ENCODE measurements at places on chromosomes 5 and 9.
A peak's percentile ranks its signal among the peaks of the same experiment; 100 is the strongest.

DNA sequence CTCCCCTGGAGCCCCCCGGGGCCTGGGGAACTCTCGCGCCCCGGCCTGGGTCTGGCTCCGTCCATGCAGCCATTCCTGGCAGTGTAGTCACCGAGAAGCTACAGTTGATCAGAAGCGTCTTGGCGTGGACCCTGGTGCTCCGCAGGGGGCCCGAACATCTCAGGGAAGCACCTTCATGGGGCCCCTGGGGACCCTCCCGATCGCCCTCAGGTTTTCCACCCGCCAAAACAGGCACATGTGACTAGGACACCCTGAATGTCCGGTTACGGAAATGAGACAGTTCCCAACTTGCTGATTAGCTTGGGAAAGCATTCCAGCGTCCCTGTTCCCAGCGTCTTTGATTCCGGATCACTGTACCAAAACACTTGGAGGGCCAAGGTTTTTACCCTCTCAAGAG, 472 bp downstream of the FBXO4 start:
- no peak for DNase-seq

DNA sequence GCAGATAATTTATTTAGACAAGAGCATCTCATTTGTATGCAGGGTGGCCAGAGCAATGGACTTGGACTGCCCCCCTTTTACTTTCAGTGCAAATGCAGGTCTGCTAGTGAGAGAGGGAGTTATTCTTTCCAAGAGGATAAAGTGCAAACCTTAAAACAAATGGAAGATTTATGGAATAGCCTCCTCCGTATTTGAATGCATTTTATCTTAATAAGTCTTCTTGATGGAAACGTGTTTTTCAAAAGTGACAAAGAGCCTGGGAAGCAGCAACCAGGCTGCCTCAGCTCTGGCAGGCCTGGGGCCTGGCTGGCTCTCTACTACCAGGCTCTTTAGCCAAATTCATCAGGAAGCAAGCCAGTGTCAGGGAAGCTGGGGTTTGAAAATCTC, 6.8 kb downstream of the NR2F1 start:
- DNase-seq, result no peak

DNA sequence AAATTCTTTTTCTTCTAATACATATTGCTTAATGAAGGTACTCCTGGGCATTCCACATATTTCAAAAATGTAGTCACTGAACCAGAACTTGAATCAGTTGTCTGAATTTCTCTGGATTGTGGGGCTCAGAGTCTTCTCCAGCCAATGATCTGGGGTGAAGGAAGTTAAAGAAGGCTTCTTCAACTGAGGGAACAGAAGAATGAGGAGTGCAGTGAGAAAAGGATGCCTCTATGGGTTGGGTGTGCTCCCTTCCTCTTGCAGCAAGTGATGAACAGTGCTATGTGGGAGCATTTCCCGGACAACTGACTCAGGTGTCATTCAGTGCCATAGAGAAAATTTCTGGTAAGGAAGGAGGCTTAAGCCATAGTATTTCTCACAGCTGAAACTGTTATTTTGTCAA, 7.9 kb downstream of the LNPEP start:
- DNase-seq, result no peak

DNA sequence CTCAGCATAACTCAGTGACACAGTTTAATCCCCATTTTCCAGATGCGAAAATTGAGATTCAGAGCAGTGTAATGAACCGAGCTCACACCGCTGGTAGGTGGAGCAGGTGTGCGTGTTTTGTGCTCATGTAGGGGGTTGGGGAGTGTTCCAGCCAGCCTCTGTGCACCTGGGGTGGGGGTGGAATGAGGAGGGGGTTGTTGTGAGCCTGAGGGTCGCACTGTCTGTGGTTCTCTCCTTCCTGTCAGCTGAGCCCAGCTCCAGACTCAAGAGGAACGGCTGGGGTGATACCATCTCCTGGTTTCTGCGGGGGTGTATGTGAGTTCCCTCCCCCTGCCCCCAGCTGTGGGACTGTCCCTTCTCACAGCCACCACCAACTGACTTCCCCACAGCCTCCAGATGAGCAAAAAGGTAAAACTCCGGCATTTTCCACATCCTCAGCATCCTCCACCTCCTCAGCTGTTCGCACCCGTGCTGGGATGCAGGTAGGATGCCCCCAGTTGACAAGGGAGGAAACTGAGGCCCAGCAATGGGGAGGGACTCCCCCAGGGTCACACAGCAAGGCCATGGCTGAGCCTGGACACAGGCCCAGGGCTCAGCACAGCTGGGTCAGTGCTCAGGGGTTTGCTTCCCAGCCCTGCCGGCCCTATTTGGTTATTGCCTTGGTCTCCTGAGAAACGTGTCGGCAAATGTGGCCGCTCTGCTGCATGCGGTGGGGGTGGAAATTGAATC, 2.1 kb downstream of the SH2D3C start:
- peak; percentile 61 for DNase-seq

- DNase-seq, result no peak
Observed at GRCh38 chr5:120518581-120518980, 54.5 kb downstream of the PRR16 start.

All from T-helper 22 cell (primary cell).